ENCODE measurements at places on chromosomes 5 and 9.

GRCh38 chr5:64184832-64185231 is 19.2 kb downstream of the RNF180 start:
- DNase-seq: no peak

DNA sequence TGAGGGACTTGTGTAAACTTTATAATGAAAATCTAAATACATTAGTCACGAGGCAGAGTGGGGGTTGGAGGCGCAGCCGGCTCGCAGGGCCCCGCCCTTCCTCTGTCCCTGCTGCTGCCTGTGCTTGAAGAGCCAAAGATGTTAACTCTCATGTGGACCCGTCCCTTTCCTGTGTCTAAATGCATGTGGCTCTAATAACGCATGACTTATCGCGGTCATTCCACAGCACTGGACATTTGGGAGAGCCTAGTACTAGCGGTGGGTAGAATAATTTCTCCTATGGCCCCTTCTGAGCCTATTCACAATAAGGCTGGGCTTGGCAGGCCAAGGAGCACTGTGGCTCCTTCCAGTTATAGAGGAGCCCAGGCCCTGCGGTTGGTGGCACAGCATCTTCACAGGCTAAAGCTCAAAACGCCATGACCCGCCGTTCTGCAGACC is 82.3 kb upstream of the SIMC1 start:
- DNase-seq: no peak

DNA sequence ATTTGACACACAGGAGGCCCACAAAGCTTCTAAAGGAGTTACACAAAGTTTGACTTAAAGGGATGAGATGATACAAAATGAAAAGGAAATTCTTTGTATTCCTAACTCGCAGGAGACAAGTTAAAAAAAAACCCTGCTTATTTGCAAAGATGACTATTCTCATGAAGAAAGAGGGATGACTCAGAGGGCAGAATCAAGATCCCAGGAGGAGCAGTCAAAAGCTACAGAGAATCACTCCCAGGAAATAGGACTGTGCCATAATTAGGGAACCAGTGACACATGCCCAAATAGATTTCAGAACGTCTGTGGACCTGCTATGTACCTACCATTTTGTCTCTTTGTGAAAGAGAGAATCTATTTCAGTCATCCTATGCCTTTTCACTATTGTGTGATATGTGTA is 103.5 kb upstream of the ARRDC3 start:
- DNase-seq: no peak

- DNase-seq: no peak
Measured at GRCh38 chr9:126377536-126377935, 50.9 kb downstream of the MVB12B start.

DNA sequence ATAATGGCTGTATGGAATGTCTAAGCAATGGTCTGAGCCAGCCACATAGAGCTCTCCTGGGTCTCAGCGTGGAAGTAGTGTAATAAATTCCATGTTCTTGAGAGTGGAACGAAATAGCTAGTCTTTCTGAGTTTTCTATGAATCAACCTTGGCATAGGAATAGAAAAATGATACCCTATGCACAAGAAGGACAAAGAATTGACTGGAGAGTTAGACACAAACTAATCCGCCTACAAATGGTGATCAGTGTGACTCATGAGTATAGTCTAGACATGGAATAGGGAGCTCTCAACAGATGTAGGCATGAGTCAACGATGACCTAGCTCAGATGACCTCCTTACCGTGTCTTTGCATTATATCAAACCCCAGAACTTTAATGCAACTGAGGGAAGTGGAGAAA is 256.8 kb upstream of the GRIN3A start:
- DNase-seq: no peak

All from stimulated activated CD4-positive, alpha-beta T cell treated with anti-CD3 and anti-CD28 coated beads, Interleukin-2, amount 100 ng/mL, for 24 hours (primary cell).